Activated CD4-positive, alpha-beta T cell treated with anti-CD3 and anti-CD28 coated beads, Interleukin-2, amount 10 ng/mL, durations not matched to agents 24 days and 14 days (primary cell): ENCODE measurements at places on chromosomes 7 and 10. TPM values are rescaled to one million over a fixed set of nuclear protein-coding genes. Genes with fewer than 3 reads are reported as not detected.

DNA sequence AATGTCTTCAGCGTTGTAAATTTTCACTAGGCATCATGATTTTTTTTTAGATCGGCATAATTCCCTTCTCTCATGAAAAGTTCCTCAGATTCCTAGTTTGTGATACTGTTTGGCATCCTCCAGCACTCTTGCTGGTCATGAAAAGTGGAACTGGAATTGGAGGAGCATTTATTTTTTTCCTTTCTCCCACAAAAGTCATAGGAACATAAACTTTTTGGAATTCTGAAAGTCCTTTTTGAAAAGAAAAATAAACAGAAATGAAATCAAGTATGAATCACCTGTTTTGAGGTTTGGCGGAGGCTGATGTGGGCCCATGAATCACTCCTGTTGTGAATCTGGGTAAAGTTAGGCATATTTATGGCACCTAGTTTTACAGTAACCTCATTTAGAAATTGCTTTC lies 17.7 kb downstream of the CACNB2 start:
- no peaks in the 10 kb centered on the region for H3K4me1 ChIP-seq
- H3K27ac ChIP-seq, result no peak overlapping the region
- H3K27me3 ChIP-seq, result no peaks in the 10 kb centered on the region
- no peak overlapping the region for H3K4me3 ChIP-seq

DNA sequence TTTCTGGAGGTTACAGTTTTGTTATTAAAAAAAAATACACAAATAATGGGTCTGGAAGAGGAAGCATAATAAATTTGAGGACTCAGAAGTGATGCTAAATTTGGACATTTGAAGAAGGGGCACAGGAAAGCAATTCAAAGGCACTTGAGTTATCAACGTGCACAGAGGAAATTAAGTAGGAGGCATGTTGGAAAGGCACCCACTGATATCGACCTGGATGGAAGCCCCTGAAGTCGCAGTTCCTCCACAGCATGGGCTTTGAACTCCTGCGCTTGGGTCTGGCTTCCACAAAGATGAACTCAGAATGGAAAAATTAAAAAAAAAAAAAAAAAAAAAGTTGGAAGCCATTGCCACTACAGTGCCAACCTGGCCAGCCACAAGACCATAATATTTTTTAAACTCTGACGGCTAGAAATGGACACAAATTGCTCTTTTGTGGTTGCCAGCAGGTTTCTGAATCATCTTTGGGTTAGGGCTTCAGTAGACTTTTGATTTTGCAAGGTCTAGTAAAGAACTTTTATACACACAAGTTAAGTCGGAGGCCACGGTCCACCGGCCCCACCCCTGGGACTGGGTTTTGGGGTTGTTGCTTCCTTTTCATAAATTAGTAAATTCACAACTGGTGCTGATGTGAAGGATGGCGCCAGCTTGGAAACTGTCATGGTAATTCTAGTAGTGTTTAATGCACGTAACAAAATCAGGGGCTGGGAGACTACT lies 21.6 kb downstream of the JCAD start:
- no peak overlapping the region for H3K27ac ChIP-seq
- peaks cover 16% of the 10 kb centered on the region for H3K4me1 ChIP-seq
- no peak overlapping the region for H3K4me3 ChIP-seq
- H3K36me3 ChIP-seq, result no peaks in the 10 kb centered on the region

The STEAP1 gene
- total RNA-seq, result 1.1 and 1.4 TPM in 2 replicates

DNA sequence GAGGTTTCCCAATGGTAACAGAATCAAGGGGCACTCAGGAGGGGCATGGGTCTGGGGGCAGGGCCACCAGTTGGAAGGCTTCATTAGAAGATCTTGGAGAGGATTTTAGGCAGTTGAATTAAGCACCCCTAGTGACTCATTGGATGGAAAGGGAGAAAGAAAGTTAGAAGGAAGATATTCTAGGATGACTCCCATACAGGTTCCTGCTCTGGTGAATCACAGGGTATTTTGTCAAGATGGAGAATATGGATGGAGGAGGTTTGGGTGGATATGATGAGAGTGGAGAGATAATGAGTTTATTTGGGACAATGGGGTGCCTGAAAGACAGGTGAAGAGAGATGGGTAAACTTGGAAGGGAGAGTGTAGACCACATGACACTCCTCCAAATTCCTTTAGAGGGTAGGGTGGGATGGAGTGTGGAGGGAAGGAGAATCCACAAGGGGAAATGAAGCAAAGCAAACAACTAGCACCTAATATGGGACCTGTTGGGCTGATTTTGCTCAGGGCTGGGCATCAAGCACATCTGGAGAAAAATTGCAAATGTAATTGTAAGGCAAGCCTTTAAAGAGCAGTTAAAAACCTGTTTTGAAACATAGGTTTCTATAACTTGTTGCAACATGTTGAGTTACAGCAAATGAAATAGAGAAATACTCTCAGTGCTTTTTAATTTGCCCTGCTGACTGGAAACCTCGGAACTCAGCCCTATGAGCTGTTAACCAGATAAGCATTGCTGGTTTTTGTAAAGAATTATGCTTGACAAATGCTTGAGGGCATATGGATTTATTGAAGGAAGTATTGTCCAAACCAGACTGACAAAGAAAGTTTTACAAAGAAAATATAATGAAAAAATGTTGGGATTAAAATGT lies 2.9 kb upstream of the ENTPD7 start:
- H3K36me3 ChIP-seq, result no peaks in the 10 kb centered on the region
- peaks cover 21% of the 10 kb centered on the region for H3K27me3 ChIP-seq

The SPDYE16 gene
- total RNA-seq, result 0.47 TPM in 1 of 2 replicates, not detected in the other
